ENCODE measurements at places on chromosomes 12 and 14.

GRCh38 chr14:102221026-102221425, 81.3 kb downstream of the WDR20 start:
- no peak for DNase-seq

- DNase-seq: no peak
These were observed 30.9 kb upstream of the KLRF1 start for GRCh38 chr12:9796346-9796745.

GRCh38 chr12:112664569-112664968, 127.0 kb upstream of the RPH3A start:
- no peak for DNase-seq

GRCh38 chr14:73105727-73106126, 30.6 kb upstream of the PSEN1 start:
- no peak for DNase-seq

DNA sequence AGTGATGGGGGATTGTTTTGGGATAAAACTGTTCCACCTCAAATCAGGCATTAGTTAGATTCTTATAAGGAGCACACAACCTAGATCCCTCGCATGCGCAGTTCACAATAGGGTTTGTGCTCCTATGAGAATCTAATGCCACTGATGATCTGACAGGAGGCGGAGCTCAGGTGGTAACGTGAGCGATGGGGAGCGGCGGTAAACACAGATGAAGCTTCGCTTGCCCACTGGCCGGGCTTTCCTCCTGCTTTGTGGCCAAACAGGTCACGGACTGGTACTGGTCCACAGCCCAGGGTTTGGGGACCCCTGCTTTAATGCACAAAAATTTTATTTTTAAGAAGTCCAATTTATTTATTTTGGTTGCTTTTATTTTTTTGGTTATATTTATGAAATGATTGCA, 238.8 kb downstream of the AACS start:
- no peak for DNase-seq

GRCh38 chr12:120583478-120584030, 2.4 kb upstream of the POP5 start:
- DNase-seq: peak; percentile 66

GRCh38 chr14:101600336-101600890, 39.1 kb downstream of the DIO3 start:
- no peak for DNase-seq

- DNase-seq: peak; percentile 39
These were observed 29.6 kb upstream of the NTN4 start for GRCh38 chr12:95820096-95820703.

- no peak for DNase-seq
These were observed 37.8 kb downstream of the MARK3 start for GRCh38 chr14:103423050-103423461.

DNA sequence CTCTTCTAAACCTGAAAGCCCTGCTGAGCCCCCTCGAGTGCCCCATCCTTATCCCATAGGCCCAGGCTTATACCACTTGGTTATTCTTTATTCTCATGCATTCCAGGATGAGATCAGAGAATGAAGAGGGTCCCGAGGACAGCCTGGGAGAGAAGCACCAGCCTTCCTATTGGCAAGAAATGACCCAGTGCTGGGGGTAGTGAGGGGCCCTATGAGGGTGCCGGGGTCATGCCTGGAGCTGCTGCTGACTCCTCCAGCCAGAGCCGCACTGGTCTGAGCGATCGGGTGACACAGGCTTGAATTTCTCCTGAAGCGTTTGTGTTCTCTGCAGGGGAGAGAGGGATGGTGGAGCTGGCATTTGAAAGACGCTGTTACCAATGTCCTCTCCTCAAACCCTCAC, 18.1 kb downstream of the MORN3 start:
- no peak for DNase-seq

DNA sequence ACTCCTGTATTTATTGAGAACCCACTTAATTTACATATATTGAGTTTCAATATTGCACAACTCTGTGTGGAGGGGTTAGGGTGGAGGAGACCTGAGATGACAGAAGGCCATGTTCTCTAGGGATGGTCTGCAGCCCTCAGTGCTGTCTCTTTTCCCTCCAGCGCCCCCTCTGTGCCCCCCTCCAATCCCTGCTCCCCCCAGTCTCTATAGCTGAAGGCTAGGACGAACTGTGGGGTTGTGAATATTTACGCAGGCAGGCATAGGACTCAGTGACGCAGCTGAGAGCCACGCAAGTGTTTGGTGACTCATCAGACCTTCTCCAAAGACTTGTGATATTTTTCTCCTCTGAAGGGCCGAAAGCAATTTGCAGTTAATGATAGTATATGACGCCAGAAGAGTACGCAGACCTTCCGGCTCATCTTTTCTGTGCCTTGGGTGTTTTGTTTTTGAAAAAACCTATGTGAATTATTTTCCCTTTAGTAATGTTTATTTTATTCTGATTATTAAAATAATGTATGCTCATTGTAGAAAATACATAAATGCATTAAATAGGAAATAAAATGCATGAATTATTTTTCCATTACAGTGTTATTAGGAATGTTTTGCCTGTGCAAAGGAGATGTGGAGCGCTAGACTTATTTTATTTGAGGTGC, 85.3 kb downstream of the SLC25A47 start:
- DNase-seq: peak; percentile 72

GRCh38 chr12:66240096-66240820, 51.2 kb downstream of the IRAK3 start:
- DNase-seq: no peak

DNA sequence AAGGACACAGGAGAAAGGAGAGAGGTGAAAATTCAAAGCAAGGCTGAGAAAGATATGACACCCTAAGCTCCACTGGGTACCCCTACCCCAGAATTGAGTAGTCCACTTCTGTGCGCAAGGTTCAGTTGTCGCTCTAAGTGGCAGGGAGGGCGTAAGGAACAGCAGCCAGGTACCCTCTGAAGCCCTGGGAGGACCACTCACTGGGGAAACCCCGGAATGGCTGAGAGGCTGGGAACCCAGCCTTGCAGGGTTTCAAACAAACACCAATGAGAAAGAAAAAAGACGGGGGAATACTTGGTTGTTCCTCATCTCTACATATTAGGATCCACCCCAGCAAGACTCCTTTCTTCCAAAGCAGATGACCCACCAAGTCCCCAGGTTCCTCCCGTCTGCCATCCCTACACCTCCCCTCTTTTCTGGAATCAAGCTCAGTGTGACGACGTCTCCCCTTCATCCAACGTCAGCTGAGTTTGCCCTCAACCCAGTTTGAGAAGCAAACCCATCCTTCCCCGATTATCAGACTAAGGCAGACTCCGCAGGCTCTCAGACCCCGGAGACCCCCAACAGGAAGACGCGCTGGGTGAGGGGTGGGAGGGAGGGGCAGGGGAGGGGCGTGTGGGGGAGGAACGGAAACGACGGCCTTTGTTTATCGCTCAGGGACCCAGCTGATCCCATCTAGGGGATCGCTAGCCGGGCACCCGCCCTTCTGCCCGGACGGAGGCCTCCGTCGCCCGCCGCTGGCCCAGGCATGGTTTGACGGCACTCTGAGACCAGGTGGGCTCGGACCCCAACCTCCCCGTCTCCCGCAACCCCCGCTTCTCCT, 795 bp downstream of the LMBR1L start:
- peak; percentile 42 for DNase-seq

DNA sequence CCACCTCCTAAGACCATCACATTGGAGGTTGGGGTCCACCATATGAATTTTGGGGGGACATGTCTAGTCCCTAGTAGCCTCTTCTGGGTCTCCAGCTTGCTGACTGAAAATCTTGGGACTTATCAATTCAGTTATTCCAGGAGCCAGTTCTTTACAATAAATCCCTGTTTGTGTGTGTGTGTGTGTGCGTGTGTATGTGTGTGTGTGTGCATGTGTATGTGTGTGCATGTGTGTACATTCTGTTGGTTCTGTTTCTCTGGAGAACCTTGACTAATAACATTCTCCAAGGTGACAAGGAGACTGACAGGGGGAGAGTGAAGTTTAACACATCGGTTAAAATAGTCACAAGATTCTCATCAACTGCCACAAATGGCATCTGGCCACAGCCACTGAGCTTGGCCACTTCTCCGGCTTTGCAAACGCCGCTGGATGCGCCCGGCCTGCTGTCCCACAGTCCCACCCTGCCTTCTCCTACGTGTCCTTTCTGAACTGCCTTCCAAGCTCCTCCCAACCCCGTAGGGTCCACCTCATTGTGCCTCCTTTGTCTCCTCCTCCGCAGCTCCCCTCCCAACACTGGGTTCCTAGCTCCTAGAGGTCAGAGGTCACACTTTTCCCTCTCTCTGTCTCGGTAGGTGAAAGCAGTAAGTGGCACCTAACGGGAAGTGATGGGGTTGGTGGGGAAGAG, 88.1 kb upstream of the DIO3 start:
- DNase-seq: no peak

GRCh38 chr14:99780690-99781089, 12.5 kb upstream of the EML1 start:
- DNase-seq: peak; percentile 80

DNA sequence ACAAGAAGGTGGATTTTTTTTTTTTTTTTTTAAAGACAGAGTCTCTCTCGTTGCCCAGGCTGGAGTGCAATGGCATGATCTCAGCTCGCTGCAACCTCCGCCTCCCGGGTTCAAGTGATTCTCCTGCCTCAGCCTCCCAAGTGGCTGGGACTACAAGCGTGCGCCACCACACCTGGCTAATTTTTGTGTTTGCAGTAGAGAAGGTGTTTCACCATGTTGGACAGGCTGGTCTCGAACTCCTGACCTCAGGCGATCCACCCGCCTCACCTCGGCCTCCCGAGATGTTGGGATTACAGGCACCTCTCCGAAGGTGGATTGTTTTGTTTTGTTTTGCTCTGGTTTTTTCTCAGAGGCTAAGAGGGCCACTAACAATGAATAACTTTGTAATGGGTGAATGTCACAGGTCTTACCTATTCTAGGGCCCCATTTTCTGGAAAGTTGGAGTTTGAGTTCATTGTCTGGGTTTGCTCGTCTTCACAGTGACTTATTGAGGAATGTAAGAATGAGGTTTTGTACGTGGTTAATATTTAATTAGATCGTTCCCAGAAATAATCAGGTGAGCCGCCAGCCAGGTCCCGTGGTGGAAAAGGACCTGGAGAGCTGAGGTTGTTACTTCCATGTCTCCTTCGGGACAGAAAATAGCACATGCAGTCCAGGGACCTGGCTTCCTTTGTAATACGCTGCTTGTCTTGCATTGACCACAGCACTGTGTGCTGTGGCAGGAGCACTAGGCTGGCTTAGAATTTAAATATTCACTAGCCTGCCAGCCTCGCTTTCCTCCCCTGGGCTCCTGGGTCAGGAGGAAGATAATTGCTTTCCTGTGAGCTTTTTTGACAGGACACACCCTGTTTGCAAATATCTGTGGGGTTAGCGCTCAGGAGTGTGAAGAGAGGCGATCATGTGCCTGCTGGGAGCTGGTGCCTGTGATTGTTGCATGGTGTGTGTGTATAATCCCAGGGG, 2.3 kb downstream of the HIP1R start:
- DNase-seq: no peak
